Endodermal cell (in vitro differentiated cells): ENCODE measurements at places on chromosomes 13 and 19.

- no peaks in the 10 kb centered on the region for H3K27me3 ChIP-seq
- no peak overlapping the region for H3K27ac ChIP-seq
- no peaks in the 10 kb centered on the region for H3K36me3 ChIP-seq
- no peaks in the 10 kb centered on the region for H3K4me1 ChIP-seq
- DNase-seq: no peak
Observed at GRCh38 chr13:53501387-53501786, 472.8 kb downstream of the OLFM4 start.

GRCh38 chr13:112072534-112073244, 5.7 kb downstream of the SOX1 start:
- peak overlapping the region; percentile 94 for H3K27ac ChIP-seq
- peaks cover 95% of the 10 kb centered on the region for H3K27me3 ChIP-seq
- DNase-seq: peak; percentile 91
- peak overlapping the region; percentile 56 for H3K4me3 ChIP-seq
- no peaks in the 10 kb centered on the region for H3K36me3 ChIP-seq

GRCh38 chr19:13056052-13056660, 46.5 kb downstream of the LYL1 start:
- H3K4me1 ChIP-seq: peaks cover 25% of the 10 kb centered on the region
- DNase-seq: peak; percentile 84
- no peak overlapping the region for H3K4me3 ChIP-seq
- H3K27ac ChIP-seq: peak overlapping the region; percentile 38
- peaks cover 88% of the 10 kb centered on the region for H3K27me3 ChIP-seq
- no peaks in the 10 kb centered on the region for H3K36me3 ChIP-seq

GRCh38 chr19:40827386-40828247, 22.6 kb downstream of the CYP2A6 start:
- no peak overlapping the region for H3K27ac ChIP-seq
- H3K4me1 ChIP-seq: peaks cover 2% of the 10 kb centered on the region
- DNase-seq: peak; percentile 17
- no peak overlapping the region for H3K4me3 ChIP-seq
- H3K27me3 ChIP-seq: no peaks in the 10 kb centered on the region

DNA sequence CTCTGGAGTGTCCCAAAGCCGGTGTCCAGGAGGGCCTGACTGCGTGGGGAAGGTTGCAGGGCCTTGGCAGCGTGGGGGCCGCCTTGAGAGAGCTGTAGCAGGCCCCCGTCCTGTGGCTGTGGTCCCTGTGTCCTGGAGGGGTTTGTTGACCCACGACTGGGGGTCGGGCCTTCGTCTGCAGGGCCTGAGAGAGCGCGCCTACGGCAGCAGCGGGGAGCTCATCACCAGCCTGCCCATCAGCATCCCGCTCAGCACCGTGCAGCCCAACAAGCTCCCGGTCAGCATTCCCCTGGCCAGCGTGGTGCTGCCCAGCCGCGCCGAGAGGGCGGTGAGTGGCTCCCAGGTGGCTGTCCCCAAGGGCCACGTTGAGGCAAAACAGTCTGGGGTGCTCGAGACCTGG, 18.5 kb downstream of the PLEKHJ1 start:
- no peaks in the 10 kb centered on the region for H3K4me1 ChIP-seq
- DNase-seq: no peak
- no peaks in the 10 kb centered on the region for H3K27me3 ChIP-seq
- no peak overlapping the region for H3K27ac ChIP-seq
- H3K4me3 ChIP-seq: no peak overlapping the region
- peaks cover 35% of the 10 kb centered on the region for H3K36me3 ChIP-seq

DNA sequence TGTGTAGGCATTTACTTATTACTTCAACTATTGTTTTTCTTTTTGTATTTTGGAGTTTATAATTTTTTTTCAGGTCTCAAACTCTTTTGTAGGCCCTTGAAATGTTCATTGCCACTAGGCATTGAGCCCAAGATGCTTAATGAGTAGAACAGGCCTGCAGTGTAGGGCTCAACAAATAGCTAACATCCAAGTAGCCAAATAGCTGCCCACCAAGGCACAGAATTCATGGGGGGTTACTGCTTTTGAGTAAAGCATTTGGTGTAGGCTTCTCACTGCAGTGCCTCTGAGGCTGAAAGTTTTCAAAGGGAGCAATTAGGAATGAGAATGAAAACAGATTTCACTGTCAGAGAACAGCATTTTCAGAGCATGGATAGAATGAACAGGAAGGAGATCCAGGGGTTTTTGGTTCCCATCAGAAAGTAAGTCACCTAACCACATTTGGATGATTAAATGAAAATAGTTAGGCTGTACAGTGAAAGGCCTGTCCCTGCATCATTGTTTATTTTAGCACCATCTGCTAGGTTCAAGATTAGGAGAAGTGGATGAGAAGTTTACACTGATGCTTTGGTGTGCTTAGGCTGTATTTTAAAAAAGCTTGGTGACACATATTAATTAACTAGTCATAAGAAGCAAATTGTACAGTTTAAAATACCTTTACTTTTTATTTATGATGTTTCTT, 61.0 kb downstream of the EDNRB start:
- no peak overlapping the region for H3K4me3 ChIP-seq
- H3K36me3 ChIP-seq: no peaks in the 10 kb centered on the region
- H3K27me3 ChIP-seq: no peaks in the 10 kb centered on the region
- peak overlapping the region; percentile 62 for H3K27ac ChIP-seq

- H3K27ac ChIP-seq: no peak overlapping the region
- no peak overlapping the region for H3K4me3 ChIP-seq
- H3K27me3 ChIP-seq: no peaks in the 10 kb centered on the region
- H3K4me1 ChIP-seq: no peaks in the 10 kb centered on the region
- peaks cover 85% of the 10 kb centered on the region for H3K36me3 ChIP-seq
Observed at GRCh38 chr19:16645140-16645539, 14.8 kb downstream of the SMIM7 start.

- H3K27me3 ChIP-seq: no peaks in the 10 kb centered on the region
- no peak overlapping the region for H3K4me3 ChIP-seq
- H3K27ac ChIP-seq: no peak overlapping the region
Observed at GRCh38 chr19:46454244-46454643, 17.1 kb downstream of the PNMA8A start.

GRCh38 chr13:76976929-76977328, 15.0 kb upstream of the CLN5 start:
- no peak overlapping the region for H3K4me3 ChIP-seq
- peaks cover 24% of the 10 kb centered on the region for H3K27me3 ChIP-seq
- H3K36me3 ChIP-seq: no peaks in the 10 kb centered on the region
- no peak overlapping the region for H3K27ac ChIP-seq

DNA sequence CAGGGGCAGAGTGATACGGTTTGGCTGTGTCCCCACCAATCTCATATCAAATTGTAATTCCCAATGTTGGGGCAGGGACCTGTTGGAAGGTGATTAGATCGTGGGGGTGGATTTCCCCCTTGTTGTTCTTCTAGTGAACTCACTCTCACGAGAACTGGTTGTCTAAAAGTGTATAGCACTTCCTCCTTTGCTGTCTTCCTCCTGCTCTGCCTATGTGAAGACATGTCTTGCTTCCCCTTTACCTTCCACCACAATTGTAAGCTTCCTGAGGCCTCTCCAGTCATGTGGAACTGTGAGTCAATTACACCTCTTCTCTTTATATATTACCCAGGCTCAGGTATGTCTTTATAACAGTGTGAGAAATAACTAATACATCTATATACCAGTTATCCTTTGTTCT, 706.4 kb upstream of the KLHL1 start:
- no peak for DNase-seq
- H3K27me3 ChIP-seq: no peaks in the 10 kb centered on the region
- no peaks in the 10 kb centered on the region for H3K36me3 ChIP-seq
- no peaks in the 10 kb centered on the region for H3K4me1 ChIP-seq
